Umbilical cord (tissue), 2 donors: ENCODE measurements at places on chromosomes 5 and 9. TPM values are rescaled to one million over a fixed set of nuclear protein-coding genes. Genes with fewer than 3 reads are reported as not detected.

The FOXD4 gene
- total RNA-seq: 3.4 TPM

The CD14 gene
- 66.7 TPM for total RNA-seq

The NMUR2 gene
- total RNA-seq: 1.7 TPM

The NXNL2 gene
- not detected for total RNA-seq

The PCDHGC4 gene
- 4.8 TPM for total RNA-seq

The IFNE gene
- 11.1 TPM for total RNA-seq

The ENTREP1 gene
- total RNA-seq: 10.6 TPM

The PCDHGA5 gene
- 1.9 TPM for total RNA-seq

The CDC37L1 gene
- 52.7 TPM for total RNA-seq

The NUTM2F gene
- total RNA-seq: not detected

The DAPK1 gene
- total RNA-seq: 77.0 TPM

The SFXN1 gene
- 24.1 TPM for total RNA-seq

- peak; percentile 70 for DNase-seq
These were observed 178.5 kb downstream of the RAB3C start for GRCh38 chr5:58761407-58761806.

DNA sequence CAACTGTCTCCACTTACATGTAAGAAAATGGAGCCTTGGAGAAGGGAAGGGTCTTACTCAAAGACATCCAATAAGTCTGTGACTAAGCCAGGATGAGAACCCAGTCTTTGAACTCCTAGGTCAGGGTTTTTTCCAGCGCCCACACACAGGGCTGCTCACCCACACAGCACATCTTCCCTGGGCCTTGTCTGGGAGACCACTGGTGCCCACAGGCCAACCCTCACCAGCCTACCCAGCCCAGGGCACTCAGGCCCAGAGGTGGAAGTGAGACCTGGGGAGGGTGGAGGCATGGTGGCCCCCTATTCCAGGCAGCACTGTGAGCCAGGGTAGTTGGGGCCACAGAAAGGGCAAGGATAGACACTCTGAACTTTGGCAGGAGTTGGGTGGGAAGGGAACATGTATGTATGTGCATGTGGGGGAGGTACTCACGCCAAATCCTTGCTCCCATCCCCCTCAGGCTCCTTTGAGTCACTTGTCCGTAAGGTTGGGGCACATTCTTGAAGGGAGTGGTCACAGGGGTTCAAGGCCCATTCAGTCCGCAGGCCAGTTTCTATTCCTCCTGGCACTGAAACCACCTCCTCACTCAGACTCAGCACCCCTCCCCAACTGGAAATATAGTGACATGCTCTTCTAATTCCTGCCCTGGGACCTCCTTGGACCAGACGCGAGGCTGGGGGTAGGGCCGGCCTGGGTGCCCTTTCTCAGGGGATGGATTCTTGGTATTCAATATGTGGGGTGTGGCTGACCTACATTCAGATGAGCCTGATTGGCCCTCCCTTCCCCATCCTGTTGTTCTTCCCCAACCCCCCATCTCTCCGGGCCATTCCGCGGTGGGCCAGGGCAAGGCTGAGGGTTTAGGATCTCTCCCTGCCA, 2.9 kb upstream of the SLC4A9 start:
- no peak for DNase-seq

GRCh38 chr9:30758726-30759446, 1625.6 kb upstream of the ACO1 start:
- no peak for DNase-seq

DNA sequence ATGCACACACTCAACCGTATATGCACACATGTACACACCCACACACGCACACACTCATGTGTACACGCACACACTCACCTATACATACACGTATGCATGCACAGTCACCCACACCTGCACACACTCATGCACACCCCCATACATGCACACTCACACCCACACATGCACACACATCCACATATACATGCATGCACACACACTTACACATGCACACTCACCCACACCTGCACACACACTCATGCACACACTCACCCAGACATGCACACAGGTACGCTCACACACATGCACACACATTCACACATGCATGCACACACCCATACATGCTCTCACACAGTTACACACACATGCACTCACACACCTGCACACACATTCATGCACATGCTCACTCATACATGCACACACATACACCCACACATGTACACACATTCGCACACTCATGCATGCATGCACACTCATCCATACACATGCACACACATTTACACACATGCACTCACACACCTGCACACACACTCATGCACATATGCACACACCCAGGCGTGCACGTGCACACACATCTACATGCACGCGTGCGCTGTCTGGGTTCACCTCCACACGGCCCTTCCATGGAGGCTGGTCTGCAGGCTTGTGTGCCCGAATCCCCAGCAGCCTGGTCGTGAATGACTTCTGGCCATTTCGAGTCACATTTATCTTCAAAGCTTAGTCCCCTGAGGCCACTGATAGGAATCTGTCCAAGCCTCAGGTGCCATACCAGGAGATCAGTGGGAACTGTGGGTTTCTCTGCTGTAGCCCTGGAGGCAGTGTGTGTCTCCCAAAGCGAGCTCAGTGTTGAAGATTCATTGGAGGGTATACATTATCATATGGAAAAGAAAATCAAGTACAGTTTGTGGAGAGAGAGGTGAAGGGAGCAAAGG, 103.0 kb downstream of the COL5A1 start:
- no peak for DNase-seq

DNA sequence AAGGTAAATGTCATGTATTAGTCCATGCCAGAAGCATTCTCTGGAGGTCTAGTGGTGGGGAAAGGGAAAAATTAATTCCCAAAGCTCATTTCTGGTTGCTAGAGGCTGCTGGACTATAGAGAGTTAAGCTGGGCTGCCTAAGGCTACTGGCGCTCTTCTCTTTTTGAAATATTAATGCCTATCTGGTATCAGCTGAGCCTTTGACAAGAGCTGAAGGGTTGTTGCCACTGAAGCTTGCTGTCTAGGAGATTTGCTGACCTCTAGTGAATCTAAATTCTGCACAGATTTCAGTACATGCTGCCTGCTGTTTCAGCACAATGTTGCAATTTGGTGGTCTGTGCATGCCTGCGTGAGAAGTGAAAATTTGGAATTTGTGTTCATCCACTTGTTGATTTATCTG, 29.1 kb upstream of the PLCXD3 start:
- no peak for DNase-seq

DNA sequence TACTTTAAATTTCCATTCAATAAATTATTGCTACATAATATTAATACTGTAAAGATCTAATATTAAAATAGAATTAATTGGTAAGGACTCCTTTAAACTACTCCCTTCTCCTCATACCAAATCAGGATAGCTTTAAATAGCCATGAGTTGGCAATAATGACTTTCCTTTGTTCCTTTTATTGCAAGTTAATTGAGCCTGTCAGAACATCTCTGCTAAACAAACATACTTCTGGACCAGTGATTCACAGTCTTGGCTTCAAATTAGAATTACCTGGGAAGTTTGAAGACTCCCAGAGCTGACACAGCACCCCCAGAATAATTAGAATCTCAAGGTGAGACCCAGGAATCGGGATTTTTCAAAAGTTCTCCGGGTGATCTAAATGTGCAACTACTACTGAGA, 18.7 kb downstream of the C5orf58 start:
- DNase-seq: no peak

DNA sequence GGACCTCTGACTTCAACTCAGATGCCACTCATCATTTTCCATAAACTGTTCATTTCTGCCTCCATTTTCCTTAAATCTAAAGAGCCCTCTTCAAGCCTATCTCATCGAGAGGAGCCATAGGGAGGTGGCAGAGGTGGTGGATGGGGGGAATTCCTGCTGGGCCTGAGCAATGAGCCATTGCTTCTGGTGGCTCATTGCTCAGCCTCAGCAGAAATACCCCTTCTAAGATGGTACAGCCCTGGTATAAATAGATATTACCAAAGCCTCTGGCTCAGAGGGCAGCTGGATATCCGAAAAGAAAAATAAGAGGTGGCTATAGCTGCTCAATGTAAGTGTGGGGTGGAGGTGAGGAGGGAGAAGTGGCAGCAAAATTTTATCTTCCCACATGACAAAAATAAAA, 313.5 kb downstream of the CAAP1 start:
- no peak for DNase-seq

GRCh38 chr5:142175039-142175438, 66.5 kb downstream of the NDFIP1 start:
- DNase-seq: no peak

GRCh38 chr9:13163287-13163686, 116.2 kb downstream of the MPDZ start:
- DNase-seq: no peak

DNA sequence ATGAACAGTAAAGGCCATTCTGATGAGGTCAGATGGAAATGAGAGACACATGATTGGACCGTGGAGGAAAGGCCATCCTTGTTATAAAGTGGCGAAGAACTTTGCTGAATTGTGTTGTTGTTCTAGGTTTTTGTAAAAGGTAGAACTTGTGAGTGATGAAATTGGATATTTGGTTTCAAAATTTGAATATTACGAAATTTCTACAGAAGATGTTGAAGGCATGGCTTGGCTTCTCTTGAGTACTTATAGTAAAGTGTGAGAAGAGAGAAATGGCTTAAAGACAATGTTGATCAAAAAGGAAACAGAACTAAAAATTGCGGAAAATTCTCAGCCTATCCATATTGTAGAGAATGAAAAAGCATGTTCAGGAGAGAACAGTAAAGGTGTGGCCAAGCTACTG, 166.6 kb upstream of the S1PR3 start:
- no peak for DNase-seq

GRCh38 chr5:73633060-73633459, 7.1 kb downstream of the ARHGEF28 start:
- no peak for DNase-seq

GRCh38 chr9:113427629-113428028, 17.1 kb downstream of the C9orf43 start:
- DNase-seq: no peak

GRCh38 chr5:173324115-173325001, 3.9 kb downstream of the STC2 start:
- peak; percentile 96 for DNase-seq
